OCI-LY7 (cell line): ENCODE measurements at places on chromosomes 16 and 17. TPM values are rescaled to one million over a fixed set of nuclear protein-coding genes. Genes with fewer than 3 reads are reported as not detected.

C17orf107 gene
- total RNA-seq = 0.76 and 1.1 TPM in 2 replicates

FBXO39 gene
- not detected in 2 replicates for total RNA-seq

- no peak for DNase-seq
Measured at GRCh38 chr17:81391936-81392908, 3.0 kb upstream of the BAHCC1 start.

DNA sequence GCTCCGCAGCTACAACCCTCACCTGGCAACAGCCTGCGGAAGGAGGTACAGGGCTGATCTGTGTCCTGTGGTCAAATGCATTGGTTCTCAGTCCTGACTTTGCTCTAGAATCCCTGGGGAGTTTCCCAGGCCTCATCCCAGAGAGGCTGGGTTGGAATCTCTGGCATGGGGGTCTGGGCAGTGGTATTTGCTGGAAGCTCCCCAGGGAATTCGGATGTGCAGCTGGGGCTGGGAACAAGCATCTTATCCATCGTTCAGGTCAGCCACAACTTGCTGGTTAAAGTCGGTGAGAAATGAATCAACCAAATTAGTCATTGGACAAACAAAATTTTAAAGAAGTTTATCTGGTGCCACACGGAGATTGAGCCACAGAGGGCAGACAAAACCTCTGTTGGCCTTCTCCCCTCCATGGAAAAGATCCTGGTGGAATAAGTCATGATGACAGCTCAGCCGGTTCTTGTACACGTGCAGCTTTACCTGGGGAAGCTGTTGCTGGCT, 231.2 kb downstream of the FOXL1 start:
- no peak for DNase-seq

DYNLL2 gene
- total RNA-seq = 21.1 and 22.5 TPM in 2 replicates

GRCh38 chr17:7215136-7215638, 4.4 kb downstream of the DLG4 start:
- DNase-seq = no peak

GRCh38 chr17:68623811-68624210, 22.6 kb upstream of the FAM20A start:
- DNase-seq = no peak

GRCh38 chr16:82892324-82892723, 265.6 kb downstream of the CDH13 start:
- no peak for DNase-seq
